Psoas muscle (tissue), 8 donors: ENCODE measurements at places on chromosomes 3 and 15. TPM values are rescaled to one million over a fixed set of nuclear protein-coding genes. Genes with fewer than 3 reads are reported as not detected.

MOBP gene
- not detected for total RNA-seq

B3GALNT1 gene
- 2.0 TPM for total RNA-seq

AADACL2 gene
- total RNA-seq = not detected

GLDN gene
- 0.07 TPM for total RNA-seq

FAM81A gene
- 1.2 TPM for total RNA-seq

MITF gene
- total RNA-seq = 53.4 TPM

PRTG gene
- total RNA-seq = 0.92 TPM

FGD5 gene
- 10.6 TPM for total RNA-seq

TCF12 gene
- total RNA-seq = 44.8 TPM

LRRC3B gene
- 1.1 TPM for total RNA-seq

GOLGA8K gene
- total RNA-seq = 0.30 TPM

CASR gene
- 0.02 TPM for total RNA-seq

IL12A gene
- total RNA-seq = 0.40 TPM

GNAI2 gene
- total RNA-seq = 76.7 TPM

CNTN3 gene
- 0.32 TPM for total RNA-seq
